ENCODE measurements at places on chromosomes 4 and X.

DNA sequence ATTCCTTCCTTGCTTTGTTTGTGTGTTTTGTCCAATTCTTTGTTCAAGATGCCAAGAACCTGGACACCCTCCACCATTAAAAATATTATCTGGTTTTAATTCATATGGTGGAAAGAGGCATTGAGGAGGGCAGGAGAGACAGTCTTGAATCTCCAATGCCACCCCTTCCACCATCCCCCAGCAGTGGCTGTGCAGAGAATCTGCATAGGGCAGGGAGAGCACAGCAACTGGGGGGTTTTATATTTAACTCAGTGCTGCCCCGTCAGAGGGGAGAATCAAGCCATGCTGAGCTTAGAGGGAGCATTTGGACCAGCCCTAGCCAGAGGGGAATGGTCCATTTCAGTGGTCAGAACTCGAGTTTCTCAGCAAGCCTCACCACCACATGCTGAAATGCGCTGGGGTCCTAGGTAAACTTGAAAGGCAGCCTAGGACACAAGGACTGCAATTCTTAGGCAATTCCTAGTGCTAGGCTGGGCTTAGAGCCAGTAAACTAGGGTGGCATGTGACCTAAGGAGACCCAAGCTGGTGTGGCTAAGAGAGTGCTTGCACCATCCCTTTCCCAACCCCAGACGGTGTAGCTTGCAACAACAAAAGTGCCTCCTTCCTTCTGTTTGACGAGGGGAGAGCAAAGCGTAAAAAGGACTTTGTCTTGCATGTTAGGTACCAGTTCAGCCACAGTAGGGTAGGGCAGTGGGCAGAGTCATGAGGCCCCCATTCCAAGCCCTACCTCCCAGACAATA, 34.2 kb downstream of the CCDC158 start:
- peaks cover 12% of the 10 kb centered on the region for H3K4me1 ChIP-seq
- no peak for DNase-seq
- no peak overlapping the region for H3K27ac ChIP-seq
- H3K27me3 ChIP-seq, result no peaks in the 10 kb centered on the region
- no peak overlapping the region for H3K4me3 ChIP-seq

GRCh38 chr4:78356251-78356786, 195.3 kb upstream of the ANXA3 start:
- no peaks in the 10 kb centered on the region for H3K36me3 ChIP-seq
- no peaks in the 10 kb centered on the region for H3K4me1 ChIP-seq
- no peak for DNase-seq
- H3K27ac ChIP-seq, result no peak overlapping the region
- no peak overlapping the region for H3K4me3 ChIP-seq

GRCh38 chr4:40662962-40663604, 33.4 kb upstream of the RBM47 start:
- no peaks in the 10 kb centered on the region for H3K27me3 ChIP-seq
- DNase-seq, result no peak
- no peak overlapping the region for H3K4me3 ChIP-seq
- H3K27ac ChIP-seq, result no peak overlapping the region
- H3K4me1 ChIP-seq, result peaks cover 8% of the 10 kb centered on the region

- H3K27ac ChIP-seq, result no peak overlapping the region
- no peak for DNase-seq
- no peaks in the 10 kb centered on the region for H3K27me3 ChIP-seq
- H3K36me3 ChIP-seq, result no peaks in the 10 kb centered on the region
These were observed 511.0 kb upstream of the ATOH1 start for GRCh38 chr4:93317561-93317960.

DNA sequence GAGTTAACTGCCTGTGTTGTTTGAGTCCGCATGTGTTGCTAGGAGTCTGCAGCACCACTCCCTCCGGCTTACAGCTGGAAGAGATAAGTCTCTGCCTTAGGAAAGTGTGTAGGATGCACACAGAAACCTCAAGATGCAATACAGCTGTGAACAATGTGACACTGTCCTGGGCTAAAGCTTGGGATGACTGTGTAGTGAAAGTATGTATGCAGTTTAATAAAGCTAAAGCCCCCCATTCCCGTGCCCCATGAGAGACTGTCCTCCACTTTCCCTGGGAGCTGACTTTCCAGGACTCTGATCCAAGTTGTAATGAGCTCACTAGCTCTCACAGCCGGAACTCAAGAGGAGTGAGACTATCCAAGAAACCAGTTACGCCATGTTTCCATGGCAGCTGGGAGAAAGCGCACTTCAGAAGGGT, 156.6 kb upstream of the FTHL17 start:
- H3K4me3 ChIP-seq, result no peak overlapping the region
- no peak overlapping the region for H3K27ac ChIP-seq
- DNase-seq, result no peak
- H3K4me1 ChIP-seq, result peaks cover 11% of the 10 kb centered on the region
- H3K36me3 ChIP-seq, result no peaks in the 10 kb centered on the region
- H3K27me3 ChIP-seq, result no peaks in the 10 kb centered on the region

- no peak for DNase-seq
- H3K4me3 ChIP-seq, result no peak overlapping the region
- H3K36me3 ChIP-seq, result no peaks in the 10 kb centered on the region
These were observed 98.3 kb downstream of the FAM47B start for GRCh38 chrX:35040871-35041270.

GRCh38 chrX:102697494-102697893, 14.8 kb upstream of the GPRASP2 start:
- no peaks in the 10 kb centered on the region for H3K36me3 ChIP-seq
- H3K27ac ChIP-seq, result no peak overlapping the region

- no peaks in the 10 kb centered on the region for H3K36me3 ChIP-seq
- H3K4me1 ChIP-seq, result no peaks in the 10 kb centered on the region
These were observed 595.6 kb upstream of the TENM3 start for GRCh38 chr4:181647396-181648147.
